ENCODE measurements at places on chromosomes 6 and 20.

DNA sequence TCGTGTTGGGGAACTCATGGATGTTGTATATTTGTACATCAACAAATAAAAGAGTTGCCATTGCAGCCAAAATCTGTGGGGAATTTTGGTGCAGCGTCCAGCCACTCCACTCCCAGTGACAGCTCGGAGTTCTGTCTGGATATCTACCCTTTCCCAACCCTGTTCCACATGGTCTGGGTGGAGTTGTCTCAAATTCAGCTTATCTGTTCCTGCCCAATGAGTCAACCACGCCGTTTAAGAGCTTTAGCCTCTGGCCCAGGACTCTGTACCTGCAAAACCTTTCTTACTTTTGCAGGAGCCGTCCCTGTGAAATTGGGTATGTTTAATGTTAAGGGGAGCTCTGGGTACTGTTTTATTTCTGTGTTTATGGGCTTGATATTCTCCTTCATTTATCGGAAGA lies 33.9 kb upstream of the OVOL2 start:
- DNase-seq = no peak

DNA sequence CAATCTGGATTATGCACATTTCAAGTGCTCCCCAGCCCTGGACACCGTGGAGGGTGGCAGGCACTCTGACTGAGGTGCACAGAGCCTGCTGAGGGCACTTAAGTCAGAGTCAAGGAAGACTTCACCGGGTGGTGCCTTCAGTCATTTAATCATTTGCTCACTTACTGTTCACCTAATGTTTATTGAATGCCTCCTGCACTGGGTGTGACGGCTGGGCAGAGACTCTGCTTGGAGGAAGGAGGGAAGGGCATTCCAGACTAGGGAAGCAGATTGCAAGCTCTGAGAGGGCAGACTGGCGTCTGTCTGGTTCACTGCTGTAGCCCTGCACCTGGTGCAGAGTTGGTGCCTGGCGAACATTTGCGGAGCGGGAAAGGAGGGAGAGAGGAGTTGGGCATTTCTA lies 54.2 kb upstream of the FAM83D start:
- DNase-seq = no peak

GRCh38 chr20:40855269-40855668 lies 166.2 kb upstream of the MAFB start:
- no peak for DNase-seq

- no peak for DNase-seq
Measured at GRCh38 chr6:84804720-84805119, 40.3 kb upstream of the TBX18 start.

- no peak for DNase-seq
Measured at GRCh38 chr20:11850901-11851300, 66.8 kb upstream of the BTBD3 start.

DNA sequence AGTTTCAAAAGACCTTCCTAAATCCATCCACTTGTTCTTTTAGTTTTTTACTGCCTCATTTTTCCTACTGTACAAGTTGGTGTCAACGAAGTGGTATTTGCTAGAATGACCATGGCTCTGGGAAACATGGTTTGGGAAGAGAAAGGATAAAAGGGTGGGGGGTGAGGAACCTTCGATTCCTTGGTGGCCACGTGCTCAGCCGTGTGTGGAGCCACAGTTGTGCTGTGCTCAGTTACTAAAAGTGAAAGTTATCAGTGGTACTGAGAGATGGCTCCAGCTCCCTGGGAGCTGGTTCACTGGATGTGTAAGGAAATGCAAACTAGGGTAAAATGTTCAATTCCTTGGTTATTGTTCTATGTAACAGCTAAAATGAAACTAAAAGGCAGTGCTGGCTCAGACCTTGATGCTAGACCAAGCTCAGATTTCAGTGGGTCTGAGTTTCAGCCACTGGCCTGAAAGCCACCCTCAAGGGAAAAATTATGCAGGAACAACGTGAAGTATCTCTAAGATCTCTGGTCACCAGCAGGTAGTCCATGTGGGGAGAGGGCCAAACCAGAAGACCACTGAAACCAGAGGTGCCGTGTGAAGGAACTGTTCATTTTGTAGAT lies 7.4 kb upstream of the SLC22A2 start:
- no peak for DNase-seq

DNA sequence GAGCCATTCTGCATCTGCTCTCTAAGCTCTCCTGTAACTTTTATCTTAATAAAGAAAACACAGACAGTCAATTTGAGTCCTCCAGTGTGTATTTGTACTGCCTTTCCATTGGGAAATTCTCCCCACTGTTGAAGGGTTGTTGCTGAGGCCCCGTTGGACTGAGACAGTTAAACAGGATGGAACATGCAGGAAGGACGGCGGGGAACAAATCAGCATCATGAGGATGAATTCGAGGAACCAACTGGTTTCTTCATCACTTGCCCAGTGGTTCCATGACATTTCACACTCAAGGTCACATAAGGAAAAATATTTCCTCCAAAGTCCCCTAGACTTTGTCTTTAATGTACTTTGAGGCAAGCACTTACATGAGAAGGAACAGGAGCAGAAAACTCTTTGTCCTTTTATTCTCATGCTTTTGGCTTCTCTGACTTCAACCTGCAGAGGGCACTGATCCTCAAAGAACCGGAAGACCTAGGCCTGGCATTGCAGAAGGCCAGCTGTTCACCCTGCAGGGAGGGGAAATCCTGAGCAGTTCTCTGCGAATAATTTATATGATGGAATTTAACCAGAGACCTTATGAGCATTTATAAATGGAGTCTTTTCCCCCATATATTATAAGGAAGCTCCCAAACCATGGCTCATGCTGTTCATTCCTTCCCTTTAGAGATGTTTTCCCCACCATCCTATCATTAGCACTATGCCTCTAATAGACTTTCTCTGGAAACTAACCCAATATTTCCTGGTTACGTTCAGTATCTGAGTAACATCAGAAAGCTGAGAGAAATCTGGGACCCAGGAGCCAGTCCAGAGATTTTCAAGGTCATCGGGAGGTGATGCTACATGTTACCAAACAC lies 55.2 kb upstream of the ADGRF1 start:
- DNase-seq = no peak

Measured in activated naive CD4-positive, alpha-beta T cell treated with anti-CD3 and anti-CD28 coated beads, Interleukin-2, amount 50 U/mL, for 16 hours (primary cell).